ENCODE measurements at places on chromosomes 11 and 22.

GRCh38 chr11:106624377-106624776, 393.9 kb downstream of the GUCY1A2 start:
- DNase-seq, result no peak

DNA sequence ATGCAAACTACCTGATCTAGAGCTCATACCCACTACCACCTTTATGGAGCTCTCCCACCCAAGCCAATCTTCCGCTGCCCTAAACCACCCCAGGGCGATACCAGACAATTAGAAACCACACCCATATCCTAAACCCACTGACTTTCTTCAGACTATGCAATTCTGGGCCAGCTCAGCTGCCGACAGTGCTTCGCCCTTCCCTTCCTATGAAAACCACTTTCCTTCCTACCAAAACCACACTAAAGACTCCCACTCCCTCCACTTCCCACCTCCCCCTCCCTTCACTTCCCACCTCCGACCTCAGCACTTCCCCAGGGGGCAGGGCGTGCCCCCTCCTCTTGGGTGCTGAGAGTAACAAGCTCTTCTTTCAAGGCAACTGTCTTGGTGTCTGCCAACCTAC, 25.1 kb downstream of the B3GAT1 start:
- no peak for DNase-seq

- no peak for DNase-seq
Observed at GRCh38 chr11:117299351-117300282, 8.5 kb downstream of the BACE1-AS start.

GRCh38 chr11:64048042-64048854, 12.5 kb downstream of the FLRT1 start:
- DNase-seq, result no peak

- DNase-seq, result no peak
Observed at GRCh38 chr11:75625991-75626888, 42.6 kb downstream of the MAP6 start.

GRCh38 chr11:112290493-112290850, 29.8 kb upstream of the PLET1 start:
- no peak for DNase-seq

DNA sequence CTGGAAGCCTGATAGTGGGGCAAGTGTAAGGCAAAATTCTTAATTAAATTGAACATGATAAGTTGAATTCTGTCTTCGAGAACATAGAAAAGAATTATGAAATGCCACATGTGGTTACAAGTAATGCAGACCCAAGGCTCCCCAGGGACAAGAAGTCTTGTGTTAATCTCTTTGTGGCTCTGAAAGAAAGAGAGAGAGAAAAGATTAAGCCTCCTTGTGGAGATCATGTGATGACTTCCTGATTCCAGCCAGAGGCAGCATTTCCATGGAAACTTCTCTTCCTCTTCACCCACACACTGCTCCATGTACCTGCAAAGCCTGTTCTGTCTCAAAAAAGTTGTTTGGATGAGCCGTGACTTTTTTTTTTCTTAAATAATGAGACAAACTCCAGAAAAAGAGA, 1.9 kb upstream of the TYR start:
- no peak for DNase-seq

- DNase-seq, result no peak
Observed at GRCh38 chr11:71566081-71566620, 788 bp downstream of the KRTAP5-10 start.

GRCh38 chr22:37267135-37267587, 15.1 kb upstream of the CYTH4 start:
- DNase-seq, result peak; percentile 80

DNA sequence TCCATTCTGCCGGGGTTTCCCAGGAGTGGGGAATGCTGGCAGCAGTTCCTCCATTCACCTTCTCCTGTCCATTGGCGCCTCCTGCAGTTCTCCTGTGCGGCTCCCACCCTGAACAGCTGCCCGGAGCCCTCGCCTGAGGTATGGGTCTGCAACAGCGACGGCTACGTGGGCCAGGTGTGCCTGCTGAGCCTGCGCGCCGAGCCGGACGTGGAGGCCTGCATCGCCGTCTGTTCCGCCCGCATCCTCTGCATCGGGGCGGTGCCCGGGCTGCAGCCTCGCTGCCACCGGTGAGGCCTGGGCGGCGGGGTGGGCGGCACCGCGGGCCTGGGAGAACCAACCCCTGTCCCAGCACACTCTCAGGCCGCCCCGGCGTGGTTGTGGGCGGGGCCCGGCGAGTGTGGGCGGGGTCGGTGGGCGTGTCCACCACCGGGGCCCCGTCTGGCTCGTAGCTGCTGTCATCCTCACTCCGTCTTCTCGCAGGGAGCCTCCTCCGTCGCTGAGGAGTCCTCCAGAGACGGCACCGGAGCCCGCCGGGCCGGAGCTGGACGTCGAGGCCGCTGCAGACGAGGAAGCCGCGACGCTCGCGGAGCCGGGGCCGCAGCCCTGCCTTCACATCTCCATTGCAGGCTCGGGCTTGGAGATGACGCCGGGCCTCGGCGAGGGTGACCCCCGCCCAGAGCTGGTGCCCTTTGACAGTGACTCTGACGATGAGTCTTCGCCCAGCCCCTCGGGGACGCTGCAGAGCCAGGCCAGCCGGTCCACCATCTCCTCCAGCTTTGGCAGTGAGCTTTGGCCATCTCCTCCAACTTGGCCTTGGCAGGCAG, 14.0 kb upstream of the RELT start:
- DNase-seq, result no peak

DNA sequence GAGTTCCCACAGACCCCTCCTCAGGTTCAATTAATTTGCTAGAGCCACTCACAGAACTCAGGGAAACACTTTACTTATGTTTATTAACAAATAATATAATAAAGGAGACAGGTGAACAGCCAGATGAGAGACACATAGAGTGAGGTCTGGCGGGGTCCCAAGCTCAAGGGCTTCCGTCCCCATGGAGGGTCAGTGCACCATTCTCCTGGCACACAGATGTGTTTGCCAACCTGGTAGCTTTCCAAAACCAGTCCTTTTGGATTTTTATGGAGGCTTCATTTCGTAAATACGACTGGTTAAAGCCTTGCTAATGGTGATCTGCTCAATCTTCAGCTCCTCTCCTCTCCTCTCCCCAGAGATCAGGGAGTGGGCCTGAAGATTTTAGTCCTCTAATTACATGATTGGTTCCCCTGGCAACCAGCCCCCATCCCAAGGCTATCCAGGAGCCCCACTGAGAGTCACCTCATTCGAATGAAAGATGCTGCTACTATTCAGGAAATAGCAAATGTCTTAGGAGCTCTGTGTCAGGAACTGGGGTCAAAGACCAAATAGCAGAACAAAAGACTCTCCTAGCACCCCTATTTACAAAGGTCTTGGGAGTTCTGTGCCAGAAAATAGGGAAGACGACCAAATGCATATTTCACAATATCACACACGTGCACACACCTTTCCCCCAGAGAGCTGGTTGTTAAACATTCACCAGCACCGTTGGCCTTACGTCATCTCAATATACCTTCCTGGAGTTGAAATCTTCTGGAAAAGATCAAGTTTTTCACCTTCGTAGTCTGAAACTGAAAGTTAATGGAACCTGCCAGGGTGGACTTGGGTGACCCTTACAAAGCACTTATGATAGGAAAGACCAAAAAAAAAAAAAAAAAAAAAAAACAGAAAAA, 23.8 kb upstream of the CAPRIN1 start:
- no peak for DNase-seq

- DNase-seq, result peak; percentile 61
Observed at GRCh38 chr11:64268893-64269539, 15.4 kb downstream of the BAD start.

GRCh38 chr11:43688394-43688793, 7.9 kb downstream of the HSD17B12 start:
- no peak for DNase-seq

- DNase-seq, result no peak
Observed at GRCh38 chr11:123650901-123651300, 3.5 kb downstream of the SCN3B start.

- no peak for DNase-seq
Observed at GRCh38 chr11:133181066-133181465, 351.2 kb downstream of the OPCML start.

- DNase-seq, result no peak
Observed at GRCh38 chr11:65066805-65067291, 8.5 kb upstream of the NAALADL1 start.

DNA sequence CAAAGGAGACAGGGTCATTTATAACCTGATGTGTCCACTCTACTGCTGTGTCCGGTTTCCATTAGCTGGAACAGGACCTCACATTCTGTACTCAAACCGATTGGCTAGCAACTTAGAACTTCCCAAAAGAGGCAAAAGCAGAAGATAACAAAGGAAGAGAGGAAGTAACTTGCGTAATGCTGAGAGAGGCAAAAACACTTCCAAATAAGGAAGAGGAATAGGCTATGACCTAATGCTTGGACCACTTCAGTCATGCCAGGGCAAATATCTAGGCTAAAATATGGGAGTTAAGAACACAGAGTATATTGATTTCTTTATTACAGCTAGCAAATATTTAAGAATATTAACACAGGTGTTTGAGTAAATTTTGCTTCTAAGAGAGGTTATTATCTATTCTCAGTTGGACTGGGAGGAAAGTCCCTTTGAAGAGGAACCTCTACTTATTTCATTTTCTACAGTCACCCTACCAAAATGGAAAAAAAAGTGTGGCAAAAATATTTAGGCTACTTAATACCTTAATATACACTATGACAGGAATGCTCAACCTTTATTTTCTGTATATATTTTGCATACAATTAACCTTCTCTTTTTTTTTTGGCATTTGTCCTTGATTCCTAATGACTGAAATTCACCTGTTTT, 499.8 kb upstream of the CHORDC1 start:
- DNase-seq, result no peak

- no peak for DNase-seq
Observed at GRCh38 chr11:116257092-116257491, 515.7 kb downstream of the BUD13 start.

DNA sequence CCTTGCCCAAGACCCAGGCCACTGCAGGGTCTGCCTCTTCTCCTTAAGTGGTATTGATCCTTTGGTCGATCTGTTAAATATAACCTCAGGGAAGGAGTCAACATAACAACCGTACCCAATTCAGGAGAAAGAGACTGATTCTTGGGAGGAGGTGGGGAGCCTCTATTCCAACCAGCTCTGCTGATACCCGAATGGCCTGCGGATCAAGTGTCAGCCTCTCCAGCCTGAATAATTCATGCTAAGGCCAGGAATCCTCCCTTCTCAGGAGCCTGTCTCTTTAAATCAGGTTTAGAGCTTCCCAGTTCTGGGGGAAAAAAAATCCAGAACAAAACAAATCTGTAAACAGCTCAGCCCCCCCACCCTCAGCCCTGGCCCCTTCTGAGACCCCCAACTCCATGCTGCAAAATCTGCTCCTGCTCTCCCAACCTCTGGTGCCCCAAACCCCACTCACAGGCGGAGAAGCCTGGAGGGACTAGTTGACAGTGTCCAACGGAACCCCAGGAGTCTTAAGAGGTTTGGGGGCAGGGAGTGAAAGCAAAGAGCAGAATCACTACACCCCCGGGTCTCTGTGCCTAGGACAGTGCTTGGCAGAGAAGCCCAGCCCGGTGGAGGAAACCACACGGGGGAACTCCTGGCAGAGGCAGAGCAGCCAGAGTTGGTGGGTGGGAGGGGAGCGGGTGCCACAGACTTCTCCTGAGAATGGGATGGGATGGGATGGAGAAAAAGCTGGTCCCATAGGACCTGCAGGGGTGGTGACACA, 863 bp upstream of the TPBGL start:
- no peak for DNase-seq

- DNase-seq, result no peak
Observed at GRCh38 chr22:39296981-39297489, 22.4 kb downstream of the RPL3 start.

DNA sequence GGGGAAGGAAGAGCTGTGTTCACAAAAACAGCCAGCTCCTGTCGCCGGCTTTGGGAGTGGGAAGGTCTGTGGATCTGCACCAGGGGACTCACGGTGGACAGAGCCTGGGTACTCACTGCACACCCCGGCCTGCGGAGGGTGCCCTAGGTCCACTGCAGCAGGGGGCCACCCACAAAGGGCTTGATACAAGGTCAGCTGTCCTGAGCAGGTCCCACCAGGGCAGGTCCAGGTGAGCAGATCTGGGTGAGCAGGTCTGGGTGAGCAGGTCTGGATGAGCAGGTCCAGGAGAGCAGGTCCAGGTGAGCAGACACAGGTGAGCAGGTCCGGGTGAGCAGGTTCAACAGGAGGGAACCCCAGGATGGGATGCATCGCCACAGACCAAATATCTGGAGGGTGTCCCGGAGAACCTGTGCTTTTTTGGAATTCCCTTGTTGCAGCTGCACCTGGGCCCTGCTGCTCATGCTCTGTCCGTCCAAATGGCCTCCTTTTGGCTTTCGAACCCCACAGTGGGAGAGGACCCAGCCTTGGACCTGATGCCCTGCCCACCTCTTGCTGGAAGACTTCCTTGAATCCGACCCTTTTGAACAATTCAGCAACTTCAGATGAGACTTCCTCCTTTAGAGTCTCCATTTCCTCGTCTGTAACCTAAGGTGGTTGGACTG, 485.3 kb downstream of the TBC1D22A start:
- DNase-seq, result no peak

DNA sequence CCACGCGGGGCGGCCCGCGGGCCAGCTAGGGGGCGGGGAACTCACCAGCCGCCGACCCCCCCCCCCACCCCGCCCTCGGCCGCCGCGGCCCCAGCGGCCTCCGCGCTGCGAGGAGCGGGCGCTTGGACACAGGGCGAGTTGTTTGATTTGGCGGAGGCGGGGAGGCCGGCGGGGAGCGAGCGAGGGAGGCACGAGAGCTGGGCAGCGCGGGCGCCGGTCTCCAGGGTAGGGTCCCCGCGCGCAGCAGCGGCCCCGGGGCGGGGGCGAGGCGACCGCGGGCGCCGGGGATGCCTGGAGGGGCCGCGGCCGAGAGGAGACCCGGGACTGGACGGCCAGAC, 64.4 kb downstream of the NAV2 start:
- DNase-seq, result no peak

GRCh38 chr22:19992481-19992911, 24.1 kb downstream of the ARVCF start:
- DNase-seq, result no peak

DNA sequence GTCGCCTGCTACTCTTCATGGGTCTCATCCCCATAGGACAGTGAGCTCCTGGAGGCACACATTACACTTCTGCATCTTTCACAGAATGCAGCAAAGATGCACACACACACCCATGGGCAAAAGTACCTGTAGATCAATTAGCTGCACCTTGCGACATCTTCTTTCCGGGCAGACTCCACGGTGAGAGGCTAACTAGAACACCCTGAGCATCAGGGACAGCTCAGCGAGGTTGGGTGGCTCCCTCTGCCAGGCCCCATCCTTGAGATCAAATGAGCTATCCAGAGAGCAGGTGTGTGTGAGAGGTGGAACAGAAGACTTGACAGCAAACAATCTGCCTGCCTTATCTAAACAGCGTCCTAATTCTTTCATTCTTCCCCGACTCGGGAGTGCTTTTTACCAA, 96.1 kb upstream of the BID start:
- DNase-seq, result no peak

GRCh38 chr11:43758927-43759326, 78.4 kb downstream of the HSD17B12 start:
- DNase-seq, result no peak

- DNase-seq, result no peak
Observed at GRCh38 chr11:68910965-68911364, 7.3 kb downstream of the IGHMBP2 start.

GRCh38 chr11:47285969-47286770, 16.2 kb downstream of the MADD start:
- no peak for DNase-seq
